ENCODE measurements at places on chromosomes 1 and 21.

- no peak for DNase-seq
These were observed 48.2 kb downstream of the RPAP2 start for GRCh38 chr1:92346866-92347640.

DNA sequence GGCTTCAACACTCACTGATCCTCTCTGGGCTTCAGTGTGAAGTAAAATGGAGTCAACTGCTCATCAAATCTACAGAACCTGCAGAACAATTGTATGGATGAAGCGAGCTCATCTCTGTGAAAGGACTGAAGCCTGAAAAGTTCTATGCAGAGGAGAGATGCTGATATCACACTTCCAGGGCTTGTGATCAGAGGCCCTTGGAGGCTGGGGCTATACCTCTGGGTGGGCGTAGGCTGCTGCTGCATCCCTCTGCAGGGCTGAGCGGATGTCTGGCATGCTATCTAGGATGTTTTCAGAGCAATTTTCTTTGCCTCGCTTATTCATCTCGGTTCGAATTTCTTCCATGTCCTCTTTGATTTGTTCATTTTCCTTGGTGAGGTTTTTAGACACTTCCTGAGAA, 17.6 kb downstream of the OLFML2B start:
- no peak for DNase-seq

- DNase-seq: no peak
These were observed 254.7 kb downstream of the NFIA start for GRCh38 chr1:61337037-61337436.

DNA sequence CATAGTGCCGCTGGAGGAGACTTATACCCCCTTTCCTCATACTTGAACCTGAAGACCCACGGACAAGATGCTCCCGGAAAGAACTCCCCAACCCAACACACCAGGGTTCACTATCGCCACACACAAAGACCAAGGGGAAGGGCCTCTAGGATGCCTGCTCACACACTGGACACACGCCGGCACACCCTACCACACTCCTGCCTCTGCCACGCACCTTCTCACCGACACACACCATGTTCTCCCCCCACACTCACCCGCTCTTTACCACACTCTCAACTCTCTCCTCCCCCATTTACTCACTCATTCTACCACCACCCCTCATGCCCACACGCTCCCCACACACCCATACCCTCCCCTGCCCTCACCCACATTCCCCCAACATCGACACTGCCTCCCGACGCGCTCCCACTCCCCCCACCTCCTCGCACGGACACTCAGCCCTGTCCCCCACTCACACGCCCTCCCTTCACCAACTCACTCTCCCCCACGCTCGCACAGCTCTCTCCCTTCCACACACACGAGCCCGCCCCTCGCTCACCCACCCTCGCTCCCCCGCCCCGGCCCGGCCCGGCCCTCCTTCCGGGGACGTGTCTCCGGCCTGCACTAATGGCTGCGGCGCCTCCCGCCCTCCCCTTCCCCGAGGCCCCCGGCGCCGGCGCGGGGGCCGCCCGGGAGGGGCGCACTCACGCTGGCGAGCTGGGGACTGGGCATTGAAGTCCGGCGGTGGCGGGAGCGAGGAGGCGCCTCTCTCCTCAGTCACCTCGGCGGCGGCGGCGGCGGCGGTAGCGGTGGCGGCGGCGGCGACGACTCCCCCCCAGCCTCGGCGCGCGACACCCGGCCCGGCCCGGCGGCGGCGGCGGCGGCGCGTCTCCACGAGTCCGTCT, 626 bp downstream of the PTP4A2 start:
- peak; percentile 32 for DNase-seq

- no peak for DNase-seq
These were observed 29.8 kb downstream of the TNNT2 start for GRCh38 chr1:201347498-201348210.

DNA sequence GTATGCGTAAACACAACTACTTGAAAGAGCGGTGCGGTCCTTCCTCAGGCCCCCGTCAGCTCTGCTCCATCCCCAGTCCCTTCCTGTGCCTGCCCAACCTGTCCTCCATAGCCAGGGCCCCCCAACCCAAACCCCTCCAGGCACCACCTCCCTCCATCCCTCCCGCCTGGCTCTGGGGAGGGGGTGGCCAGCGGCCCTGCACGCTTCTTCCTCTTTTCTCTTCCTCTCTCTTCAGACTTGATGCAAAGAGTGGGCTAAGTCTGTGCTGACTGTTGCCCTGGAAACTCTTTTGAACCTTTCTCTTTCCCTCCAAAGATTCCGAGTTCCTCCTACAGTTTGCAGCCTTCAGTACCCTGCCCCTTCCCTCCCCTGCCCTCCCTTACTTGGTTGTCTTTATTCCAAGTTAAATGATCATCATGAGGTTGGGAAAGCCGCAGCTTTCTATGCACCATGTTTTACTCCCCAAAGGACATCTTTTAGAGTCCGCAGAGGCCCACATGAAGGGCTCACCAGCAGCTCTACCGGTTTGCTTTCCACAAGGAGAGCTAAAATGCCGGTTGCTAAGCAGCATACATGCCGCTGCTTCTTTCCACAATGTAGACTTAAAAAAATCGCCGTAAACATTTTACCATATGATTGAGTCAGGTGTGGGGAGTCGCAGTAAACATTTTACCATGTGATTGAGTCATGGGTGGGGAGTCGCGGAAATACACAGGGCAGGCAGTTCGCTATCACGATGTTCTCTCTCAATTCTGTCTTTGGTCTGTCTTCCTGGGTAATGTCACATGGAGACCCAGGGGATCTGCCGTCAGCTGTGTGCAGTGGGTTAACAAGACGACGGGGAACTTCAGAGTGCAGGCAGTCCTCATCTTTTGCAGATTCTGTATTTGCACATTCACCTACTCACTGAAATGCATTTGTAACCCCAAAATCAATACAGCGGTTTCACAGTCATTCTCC, 525.3 kb downstream of the KIF26B start:
- DNase-seq: no peak

DNA sequence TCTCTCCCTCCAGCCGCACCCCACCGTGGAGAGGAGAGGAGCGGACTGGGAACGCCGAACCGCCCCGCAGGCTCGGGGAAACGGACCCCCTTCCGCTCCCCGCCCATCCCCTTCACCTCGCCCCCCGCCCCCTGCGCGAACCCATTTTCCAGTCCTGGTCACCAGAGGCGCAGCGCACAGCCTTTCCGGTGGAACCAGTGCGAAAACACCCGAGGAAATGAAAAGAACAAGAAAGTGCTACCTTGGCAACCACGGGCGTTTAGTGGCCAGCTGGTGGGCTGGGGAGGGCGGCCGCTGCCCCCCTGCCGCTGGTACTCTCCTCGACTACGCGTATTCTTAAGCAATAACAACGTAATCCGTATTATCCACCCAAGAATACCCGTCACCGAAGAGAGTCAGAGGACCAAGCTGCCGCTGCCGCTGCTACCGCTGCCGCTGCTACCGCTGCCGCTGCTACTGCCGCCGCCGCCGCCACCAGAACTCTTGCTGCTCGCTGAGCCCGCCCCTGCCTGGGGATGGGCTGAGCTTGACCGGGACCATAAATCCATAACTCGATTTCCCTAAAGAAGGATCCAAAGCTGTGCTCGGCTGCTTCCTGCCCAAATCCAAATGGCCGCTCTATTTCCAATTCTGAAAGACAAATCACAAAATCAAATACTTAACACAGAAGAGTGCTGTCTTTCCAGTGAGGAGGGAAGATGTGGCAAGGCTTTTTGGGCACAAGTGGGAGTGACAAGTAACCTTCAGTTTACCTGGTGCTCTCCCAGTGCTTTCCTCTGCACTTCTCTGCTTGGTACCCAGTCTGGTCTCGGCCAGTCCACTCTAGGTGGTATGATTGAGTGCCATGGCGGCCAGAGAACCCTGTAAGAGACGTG, 125.2 kb upstream of the DPYD start:
- no peak for DNase-seq

GRCh38 chr1:227792216-227793078, 23.0 kb upstream of the PRSS38 start:
- DNase-seq: peak; percentile 11

DNA sequence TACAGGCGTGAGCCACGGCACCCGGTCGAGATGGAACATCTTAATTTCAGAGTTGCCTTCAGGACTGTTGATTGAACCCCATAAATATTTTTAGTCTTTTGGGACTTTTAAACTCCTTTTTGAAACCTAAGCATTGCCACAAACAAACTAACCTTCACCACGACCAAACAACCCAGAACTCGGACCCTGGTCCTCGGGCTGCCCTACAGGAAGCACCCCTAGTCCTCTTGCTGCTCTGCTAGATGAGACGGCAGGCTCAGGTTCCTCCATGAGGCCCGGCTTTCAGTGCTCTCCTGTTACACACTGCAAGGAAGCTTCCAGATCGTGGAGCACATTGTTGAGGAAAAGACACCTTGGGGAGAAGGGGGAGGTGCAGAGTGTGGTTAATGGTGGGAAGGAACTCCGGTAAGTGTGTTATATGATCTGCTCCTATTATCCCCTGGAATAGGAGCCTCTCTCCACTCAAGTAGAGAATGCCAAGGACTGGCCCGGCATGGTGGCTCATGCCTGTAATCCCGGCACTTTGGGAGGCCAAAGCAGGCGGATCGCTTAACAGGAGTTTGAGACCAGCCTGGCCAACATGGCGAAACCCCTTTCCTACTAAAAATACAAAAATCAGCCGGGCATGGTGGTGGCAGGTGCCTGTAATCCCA, 5.7 kb downstream of the EPHX1 start:
- DNase-seq: no peak

DNA sequence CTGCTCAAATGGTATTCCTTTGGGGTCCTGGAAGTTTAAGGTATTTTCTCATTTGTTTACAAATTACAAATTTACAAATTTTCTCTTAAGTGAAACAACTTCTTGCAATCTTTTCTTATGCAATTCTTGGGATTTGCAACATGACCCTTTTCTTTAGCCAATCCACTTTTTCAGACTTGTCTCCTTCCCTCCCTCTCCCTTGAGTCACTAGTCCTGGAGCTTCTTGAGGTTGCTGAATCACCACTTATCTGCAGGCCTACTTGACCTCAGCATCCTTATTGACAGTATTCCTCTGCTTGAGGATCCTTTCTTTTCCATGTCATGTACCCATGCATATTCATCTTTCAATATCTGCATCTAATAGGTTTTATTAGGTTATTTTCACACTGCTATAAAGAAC, 302.8 kb upstream of the ADAMTS5 start:
- DNase-seq: no peak

DNA sequence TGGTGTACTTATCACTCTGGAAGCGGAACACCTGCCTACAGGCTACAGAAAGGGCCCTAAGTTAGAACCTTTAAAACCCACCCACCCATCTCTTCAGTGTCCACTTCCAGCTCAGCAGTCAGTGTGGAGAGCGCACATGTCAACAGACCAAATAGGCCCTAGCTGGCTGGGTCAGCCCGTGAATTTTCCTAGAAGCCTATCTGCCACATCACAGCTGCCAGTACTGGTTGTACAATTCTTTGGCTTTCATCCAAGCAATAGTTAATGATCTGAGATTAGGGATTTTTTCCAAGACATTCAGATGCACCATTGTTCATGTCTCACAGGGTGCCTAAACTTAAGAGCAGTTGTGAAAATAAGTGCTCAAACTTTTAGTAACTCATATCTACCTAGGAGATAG, 197.1 kb downstream of the KCNK2 start:
- DNase-seq: no peak

- DNase-seq: no peak
These were observed 8.7 kb downstream of the SH3BP5L start for GRCh38 chr1:248817065-248817464.

GRCh38 chr1:53532912-53533311, 73.7 kb downstream of the DMRTB1 start:
- DNase-seq: no peak

GRCh38 chr1:208083715-208084085, 160.5 kb downstream of the PLXNA2 start:
- no peak for DNase-seq

DNA sequence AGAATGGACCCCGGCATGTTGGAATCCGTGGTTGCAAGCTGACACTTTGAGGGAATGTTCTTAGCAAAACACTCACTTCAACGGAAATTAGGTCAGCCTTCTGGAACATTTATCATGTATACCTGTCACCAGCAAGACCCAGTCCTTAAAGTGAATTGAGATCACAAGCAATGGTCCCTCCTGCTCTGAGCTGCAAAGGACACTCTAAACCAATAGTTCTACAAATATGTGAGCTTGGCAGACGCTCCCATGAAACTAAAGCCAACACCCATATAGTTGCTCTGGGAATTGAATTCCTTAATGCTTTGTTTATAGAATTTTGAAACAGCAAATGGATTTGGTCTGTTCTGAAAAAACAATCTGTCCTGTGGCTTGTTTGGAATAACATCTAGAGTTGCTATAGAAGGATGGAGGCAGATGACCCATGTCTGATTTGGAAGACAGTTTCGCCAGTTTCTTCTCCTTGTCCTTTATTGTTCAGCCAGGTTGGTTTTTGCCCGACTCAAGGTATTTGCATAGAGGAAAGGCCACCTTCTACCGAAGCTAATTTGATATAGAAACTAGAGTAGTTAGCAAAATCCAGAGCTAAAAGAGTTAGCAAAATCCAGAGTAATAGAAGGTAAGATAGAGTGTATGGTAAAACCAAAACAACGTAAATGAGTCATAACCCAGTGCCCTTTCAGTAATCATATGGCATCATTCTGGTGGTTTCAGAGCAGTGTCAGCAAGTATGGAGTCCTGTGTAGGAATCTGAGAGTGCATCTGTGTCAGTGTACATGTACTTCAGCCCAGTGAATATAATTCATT, 236.2 kb downstream of the NFIA start:
- DNase-seq: peak; percentile 49

- DNase-seq: peak; percentile 8
These were observed 545.4 kb downstream of the ADGRL2 start for GRCh38 chr1:82346141-82346540.

DNA sequence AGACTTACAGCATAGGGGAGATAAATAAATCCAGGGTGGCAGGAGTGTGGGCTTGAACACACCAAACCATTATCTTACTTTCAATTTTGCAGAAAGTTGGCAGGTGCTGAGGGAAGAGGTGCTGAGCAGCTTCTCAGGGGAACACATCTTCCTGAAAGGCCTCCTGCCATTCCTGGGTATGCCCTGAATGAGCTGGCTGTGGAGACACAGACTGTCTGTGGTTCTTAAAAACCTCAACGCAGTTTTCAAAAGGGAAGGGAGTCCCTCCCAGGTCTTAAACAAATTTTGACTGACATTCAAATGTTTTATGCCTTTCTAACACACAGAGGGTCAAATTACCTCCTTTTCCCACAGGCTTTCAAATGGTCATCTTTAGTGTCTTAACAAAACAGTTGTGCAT, 166.9 kb downstream of the TNFSF18 start:
- no peak for DNase-seq

- DNase-seq: no peak
These were observed 492.8 kb downstream of the CAMTA1 start for GRCh38 chr1:7278045-7278444.

- DNase-seq: peak; percentile 80
These were observed 498.9 kb downstream of the TTLL7 start for GRCh38 chr1:83499998-83500397.

Measured in SK-N-DZ (cell line).